SW 1271 (cell line): ENCODE measurements at places on chromosomes 7 and 10.

DNA sequence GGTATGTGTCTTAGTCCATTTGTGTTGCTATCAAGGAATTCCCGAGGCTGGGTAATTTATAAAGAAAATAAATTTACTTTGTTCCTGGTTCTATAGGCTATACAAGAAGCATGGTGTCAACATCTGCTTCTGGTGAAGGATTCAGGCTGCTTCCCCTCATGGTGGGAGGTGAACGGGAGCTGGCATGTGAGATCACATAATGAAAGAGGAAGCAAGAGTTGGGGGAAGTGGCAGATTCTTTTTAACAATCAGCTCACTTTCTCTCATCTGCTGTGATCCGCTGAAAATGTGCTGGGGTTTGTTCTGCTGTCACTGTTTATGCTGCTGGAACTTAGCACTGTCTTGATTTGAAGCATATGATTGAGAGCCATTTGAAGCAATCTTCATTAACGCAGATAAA is 730.0 kb upstream of the SORCS1 start:
- no peak for DNase-seq

DNA sequence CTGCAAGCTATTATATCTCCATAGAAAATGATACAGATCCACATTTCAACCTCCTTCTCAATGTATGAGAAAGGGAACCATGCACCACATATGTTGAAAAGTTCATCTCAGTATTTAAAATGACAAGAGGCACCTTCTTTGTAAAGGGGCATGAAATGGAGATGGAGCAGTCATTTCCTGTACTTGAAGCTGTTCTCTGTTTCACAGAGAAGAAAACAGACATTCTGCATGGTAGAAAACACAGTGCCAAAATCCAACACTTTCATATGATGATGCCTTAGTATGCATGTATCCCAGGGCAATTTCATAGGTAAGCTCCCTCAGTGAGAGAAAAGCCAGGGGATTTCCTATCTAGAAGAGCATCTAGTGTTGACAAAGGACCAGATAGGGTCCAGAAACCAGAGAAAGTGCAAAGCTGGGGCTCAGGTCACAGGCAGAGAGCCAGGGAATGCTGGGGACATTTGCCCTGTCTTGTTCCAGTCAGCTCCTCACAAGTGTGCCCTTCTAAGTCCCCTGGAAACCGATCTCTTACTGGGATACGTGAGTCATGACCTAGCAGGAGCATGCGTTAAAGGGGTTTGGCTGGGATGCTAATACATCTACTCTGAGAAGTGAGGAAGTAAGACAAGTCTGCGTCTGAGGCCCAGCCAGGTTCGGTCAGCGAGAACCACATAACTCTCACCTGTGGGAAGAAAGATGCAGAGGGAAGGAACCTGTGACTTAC is 118.7 kb downstream of the ICA1 start:
- DNase-seq = no peak

DNA sequence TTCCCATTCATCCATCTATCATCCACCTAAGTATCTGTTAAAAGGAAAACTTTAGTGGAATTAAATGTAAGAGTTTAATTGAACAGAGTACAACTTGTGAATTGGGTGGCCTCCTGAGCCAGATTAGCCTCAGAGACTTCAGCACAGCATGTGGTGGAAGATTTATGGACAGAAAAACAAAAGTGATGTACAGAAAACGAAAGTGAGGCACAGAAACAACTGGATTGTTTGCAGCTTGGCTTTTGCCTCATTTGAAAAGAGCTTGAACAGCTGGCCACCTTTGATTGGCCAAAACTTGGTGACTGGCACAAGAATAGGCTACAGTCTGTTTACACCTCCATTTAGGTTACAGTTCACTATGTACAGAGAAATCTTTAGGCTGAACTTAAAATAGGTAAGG is 1463.4 kb upstream of the CELF2 start:
- no peak for DNase-seq

GRCh38 chr7:39735903-39736302 is 112.5 kb downstream of the RALA start:
- DNase-seq = no peak

DNA sequence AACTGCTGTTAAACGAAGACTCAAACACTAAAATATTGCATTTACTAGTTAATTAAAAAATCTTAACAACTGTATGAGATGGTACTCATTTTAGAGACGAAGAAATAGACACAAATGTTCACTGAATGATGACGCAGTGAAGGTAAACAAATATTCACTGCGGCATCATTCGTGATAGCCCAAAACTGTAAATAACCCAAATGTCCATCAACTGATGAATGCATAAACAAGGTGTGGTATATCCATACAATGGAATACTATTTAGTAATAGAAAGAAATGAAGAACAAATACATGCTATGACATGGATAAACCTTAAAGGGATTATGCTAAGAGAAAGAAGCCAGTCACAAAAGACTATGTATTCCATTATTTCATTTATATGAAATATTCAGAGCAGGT is 51.4 kb downstream of the CDK6 start:
- no peak for DNase-seq

DNA sequence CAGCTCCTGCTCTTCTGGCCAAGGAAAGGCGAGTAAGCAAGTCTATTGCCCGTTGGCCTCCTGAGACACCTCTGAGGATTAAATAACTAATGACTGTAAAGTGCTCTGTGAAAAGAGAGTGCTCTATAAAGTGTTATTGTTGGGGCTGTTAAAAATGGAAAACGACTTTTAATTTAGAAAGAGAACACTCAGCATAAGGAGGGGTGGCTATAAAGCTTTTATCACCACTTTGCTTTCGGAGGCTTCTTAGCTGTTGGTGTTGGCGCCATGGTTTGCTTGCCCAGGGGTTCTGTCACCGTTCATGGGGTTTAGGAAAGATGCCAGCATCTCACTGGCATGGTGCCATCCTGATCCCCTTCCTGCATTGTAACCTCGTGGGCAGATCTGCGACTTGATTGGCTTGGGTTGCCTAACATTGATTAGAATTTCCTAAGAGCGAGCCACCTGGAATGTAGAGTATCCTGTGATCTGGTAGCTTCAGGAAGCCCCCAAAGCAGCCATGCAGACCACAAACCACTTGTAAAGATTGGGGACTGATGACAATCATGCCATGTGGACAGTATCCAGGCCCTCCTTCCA is 509.9 kb downstream of the LRMDA start:
- no peak for DNase-seq

- DNase-seq = no peak
Observed at GRCh38 chr10:29276251-29276850, 12.5 kb upstream of the LYZL1 start.

DNA sequence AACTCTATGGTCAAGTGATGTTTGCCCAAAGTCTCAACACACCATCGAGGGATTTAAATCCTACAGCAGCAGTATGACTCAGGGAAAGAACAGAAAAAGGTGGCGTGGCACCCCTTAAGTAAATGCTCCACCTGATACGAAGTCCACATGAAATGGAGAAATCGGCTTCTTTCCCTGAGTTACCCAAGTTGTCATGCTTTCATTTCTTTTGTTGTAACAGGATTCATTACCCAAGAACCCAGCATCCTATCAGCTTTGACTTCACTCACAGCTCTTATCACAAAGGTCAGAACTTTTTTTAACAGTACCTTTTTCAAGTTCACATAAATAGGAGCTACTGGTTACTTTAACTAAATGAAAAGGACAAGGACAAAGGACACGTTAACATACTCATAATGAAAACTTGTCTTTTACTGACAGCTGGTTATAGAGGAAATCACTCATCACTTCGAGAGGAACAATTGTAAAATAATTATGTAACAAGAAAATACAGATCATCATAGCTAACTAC is 219.8 kb upstream of the FRMD4A start:
- DNase-seq = no peak

DNA sequence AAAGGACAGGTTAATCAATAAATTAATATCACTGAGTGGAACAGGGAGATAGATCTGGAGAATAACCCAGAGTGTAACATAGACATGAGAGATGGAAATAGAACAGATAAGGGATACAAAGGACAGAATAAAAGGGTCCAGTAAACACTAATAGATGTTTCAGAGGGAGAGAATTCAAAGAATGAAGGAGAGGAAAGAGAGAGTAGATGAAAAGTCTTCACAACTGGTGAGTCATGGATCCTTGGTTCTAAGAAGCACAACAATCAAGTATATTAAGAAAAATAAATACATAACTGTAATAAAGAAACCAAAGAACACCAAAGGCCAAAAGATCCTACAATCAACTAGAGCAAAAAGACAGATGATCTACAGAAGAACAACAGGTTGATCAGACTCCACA is 66.3 kb downstream of the BEND7 start:
- no peak for DNase-seq

DNA sequence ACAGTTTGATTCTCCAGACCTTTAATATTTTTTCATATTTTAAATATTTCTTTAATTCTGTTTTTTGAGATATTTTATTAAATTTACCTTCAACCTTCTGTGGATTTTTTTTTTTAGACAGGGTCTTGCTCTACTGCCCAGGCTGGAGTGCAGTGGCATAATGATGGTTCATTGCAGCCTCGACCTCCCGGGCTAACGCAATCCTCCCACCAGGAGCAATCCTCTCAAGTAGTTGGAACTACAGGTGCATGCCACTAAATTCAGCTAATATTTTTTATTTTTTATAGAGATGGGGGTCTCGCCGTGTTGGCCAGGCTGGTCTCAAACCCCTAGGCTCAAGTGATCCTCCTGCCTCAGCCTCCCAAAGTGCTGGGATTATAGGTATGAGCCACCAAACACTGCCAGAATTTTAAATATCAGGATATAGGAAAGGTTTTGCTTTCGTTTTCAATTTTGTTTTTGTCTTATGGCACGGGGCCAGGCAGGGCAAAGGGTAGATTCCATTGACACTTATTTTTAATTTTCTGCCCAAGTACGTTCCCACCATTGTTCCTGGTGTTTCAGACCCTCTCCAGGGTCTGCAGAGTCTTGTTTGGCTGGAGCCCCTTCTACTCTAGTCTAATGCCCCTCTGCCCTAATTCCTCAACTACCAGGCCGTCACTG is 1.2 kb downstream of the TACC2 start:
- DNase-seq = no peak

DNA sequence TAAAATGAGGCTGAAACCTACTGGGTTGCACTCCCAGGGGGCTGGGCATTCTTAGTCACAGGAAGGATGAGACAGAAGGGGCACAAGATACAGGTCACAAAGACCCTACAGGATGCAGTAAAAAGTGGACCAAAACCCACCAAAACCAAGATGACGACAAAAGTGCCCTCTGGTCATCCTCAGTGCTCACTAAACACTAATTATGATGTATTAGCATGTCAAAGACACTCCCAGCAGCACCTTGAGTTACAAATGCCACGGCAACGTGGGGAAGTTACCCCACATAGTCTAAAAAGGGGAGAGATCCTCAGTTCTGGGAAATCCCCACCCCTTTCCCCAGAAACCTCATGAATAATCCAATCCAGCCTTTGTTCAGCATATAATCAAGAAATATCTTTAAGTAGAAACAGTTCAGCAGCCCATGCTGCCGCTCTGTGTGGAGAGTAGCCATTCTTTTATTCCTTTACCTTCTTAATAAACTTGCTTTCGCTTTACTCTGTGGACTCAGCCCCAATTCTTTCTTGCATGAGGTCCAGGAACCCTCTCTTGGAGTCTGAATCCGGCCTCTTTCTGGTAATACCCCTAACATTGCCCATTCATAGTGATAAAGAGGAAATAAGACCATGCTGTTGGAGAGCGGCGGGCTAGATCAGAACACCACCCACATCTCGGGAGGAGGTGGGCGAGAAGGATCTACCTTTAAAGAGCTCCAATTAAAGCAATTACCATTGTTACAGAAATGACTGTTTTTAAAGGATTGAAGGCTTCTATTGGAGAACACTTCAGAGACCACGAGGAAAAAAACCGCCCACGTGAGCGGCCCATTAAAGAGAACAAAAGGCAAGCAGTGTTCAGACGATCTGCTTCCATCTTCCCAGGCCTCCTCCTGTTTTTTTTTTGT is 170.9 kb downstream of the USP6NL start:
- DNase-seq = no peak

DNA sequence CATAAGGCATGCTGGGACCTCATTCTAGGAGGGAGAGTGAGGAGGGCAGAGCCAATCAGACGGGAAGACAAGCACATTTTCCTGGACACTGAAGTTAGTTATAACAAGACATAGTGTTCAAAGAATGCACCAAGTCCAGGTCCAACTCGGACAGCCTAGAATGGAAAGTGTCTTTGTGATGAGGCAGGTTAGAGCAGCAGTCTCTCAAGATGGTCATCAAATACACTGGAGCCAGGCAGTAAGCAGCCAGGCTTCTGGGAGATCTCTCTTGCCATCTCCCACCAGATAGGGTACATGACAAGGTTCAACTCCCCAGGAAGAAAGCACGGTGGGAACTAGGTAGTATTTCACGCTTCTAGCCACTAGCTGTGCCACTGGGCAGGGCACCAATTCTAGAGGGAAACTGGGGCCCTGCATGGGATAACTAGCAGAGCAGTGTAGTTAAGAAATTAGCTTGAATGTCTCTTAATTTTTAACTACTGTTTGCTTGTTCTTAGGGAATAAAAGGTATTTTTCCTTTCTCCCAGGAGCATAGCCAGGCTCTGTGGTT is 7.6 kb upstream of the GPAM start:
- no peak for DNase-seq

DNA sequence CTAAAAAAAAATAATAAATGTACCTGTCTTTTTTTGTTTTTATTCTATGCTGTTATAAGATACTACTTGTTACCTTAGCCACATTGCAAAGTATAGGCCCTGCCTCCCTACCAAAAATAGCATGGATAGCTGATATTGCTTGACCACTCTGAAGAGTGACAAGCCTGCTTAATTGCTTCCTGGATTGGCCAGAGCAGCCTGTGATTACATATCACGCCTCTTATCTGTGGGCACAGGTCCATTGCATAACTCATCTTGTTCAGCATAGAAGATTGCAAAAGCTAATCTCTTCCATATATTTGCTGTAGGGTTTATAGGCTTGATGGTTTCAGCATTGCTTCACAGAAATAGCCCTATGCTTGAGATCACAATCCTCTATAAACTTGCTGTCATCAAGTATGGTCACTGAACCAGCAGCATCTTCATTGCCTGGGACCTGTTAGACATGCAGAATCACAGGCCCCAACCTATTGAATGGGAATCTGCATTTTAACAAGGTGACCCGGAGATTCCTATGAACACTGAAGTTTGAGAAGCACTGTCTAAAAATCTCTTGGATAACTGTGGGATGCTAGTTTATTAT is 280.8 kb upstream of the CDC14C start:
- DNase-seq = no peak

GRCh38 chr10:89645742-89646172 is 715 bp upstream of the PANK1 start:
- no peak for DNase-seq

DNA sequence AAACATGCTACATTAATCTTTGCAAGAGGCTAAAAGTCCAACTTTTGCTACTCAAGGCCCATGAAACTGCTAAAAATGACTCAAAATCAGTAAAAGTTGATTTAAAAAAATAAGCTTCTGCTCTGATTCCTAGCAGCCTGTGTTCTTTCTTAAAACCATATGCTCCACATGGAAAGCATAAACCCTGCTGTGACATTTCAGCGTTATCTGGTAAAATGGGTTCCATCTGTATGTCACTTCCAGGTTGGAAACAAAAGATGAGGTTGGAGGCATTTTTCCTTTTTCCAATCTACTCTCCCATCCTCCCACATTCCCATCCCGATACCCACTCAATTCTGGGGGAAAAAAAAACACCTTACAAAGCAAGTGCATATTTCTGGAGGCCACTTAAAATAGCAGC is 439.5 kb downstream of the NEBL start:
- no peak for DNase-seq
